Activated T-cell treated with anti-CD3 and anti-CD28 coated beads, Interleukin-2, amount 50 U/mL, for 24 hours (primary cell): ENCODE measurements at places on chromosomes 1 and 21.

GRCh38 chr1:154546264-154547063 is 12.0 kb downstream of the UBE2Q1 start:
- peak; percentile 68 for DNase-seq

DNA sequence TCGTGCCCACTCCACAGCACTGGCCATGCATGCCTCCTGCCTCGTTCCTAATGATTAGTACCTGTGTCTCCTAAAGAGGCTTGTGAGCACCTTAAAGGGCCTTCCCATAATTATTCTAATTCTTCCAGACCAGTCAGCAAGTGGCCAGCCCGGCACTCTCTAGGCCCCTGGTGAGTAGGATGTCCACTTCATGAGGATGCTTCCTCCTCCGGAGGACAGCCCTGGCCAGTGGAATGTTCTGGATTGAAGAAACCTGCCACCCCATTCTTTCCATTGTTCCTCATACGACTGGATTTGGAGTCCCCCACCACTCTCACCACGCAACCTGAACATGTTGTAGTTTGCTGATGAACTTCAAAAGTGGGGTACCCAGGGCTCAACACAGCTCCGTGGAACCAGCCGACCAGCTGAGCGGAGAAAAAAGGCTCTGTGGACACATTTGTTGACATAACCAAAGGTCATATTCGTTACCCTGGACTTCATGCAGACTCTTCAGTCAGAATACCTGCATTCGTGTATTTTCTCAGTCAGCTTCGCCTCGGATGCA is 46.7 kb upstream of the LBR start:
- DNase-seq = peak; percentile 31

DNA sequence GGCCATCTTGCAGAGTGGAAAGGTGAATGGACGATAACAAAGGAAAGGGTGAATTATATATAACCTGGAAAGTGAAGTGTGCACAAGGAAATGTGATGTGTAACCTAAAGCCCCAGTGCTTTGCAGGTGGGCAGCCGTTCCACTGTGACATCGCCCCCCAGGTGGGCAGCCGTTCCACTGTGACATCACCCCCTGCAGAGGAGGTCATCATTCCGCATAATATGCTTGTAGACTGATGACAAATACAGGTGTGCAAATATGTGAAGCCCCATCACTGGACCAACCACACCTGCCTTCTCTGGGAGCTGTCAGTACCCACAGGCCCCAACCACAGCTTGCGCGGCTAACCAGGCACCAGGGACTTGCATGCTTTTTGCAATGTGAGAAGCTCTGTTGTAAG is 4.7 kb upstream of the ZNF496 start:
- DNase-seq = no peak

DNA sequence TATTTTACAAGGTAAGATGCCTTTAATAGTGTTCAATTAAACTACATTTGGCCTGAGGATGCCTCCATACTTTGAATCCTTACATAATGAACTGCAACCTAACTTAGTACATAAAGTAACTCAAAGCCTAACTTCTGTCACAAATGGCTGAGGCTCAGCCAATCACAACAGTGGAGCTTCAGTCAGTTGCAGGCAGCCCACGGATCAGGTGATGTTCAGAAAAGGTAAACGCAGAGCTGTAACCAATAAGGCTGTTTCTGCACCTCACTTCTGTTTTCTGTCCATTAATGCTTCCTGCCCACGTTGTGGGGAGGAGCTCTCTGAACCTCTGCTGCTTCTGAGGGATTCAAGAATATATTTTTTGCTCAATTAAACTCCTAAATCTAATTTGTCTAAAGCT is 94.8 kb upstream of the KIAA0040 start:
- no peak for DNase-seq

DNA sequence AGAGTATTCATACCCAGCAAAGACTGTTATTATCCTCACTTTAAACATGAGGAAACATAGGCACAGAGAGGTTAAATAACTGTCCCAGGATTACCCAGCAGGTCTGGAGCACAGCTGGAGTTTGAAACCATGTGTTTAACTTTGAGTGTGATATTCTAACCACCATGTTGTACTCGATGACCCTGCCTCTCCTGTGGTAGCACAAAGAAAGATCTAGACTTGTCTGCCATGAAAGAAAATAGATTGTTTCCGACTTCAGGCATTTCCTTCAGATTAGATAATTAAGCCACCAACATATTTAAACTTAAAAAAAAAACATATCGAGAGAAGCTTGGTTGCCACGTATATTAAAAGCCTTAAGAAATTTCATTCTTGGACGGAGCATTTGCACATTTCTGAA is 104.6 kb upstream of the RUNX1 start:
- DNase-seq = no peak

GRCh38 chr1:175075572-175076568 is 8.2 kb downstream of the TNN start:
- no peak for DNase-seq

DNA sequence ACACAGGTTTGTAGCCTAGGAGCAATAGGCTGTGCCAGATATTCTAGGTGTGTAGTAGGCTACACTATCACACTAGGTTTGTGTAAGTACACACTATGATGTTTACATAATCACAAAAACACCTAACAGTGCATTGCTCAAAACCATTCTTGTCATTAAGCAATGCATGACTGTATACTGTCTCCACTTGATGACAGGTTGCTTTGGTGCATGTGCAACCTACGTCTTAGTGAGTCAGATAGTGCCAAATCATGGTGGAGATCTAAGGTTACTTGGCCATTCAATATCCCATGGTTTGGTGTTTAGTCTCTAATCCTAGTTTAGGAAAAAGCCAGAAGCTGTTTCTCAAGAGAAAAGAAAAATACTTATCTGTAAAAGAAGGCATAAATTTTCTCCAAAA is 181.1 kb downstream of the KCNK2 start:
- no peak for DNase-seq

DNA sequence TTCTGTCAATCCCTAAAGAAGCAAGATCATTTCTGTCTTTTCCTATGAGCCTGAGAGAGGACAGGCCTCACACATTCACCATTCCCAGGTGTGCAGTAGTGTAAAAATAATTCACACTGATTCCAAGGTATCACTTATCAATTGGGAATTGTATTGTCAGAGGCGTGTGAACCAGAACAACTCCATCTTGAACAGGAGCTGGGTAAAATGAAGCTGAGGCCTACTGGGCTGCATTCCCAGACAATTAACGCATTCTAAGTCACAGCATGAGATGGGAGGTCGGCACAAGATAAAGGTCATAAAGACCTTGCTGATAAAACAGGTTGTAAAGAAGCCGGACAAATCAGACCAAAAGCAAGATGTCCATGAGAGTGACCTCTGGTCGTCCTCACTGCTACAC is 239.2 kb downstream of the SMYD3 start:
- DNase-seq = no peak

DNA sequence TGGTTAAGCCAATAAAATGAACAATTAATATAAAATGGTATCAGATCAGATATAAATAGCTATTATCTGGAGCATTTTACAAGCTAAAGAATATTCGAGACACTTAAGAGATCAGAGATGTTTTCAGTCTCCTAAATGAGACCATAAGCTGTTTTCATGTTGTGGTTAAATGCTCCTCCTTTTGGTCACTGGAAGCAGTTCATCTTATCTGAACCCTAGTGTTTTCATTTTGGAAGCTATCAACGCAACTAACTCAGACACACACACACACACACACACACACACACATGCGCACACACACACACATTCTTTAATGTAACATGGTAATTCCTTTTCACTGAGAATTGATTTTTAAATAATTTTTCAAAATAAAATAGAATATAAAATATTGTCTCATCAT is 10.0 kb upstream of the LRRC8C start:
- DNase-seq = no peak

DNA sequence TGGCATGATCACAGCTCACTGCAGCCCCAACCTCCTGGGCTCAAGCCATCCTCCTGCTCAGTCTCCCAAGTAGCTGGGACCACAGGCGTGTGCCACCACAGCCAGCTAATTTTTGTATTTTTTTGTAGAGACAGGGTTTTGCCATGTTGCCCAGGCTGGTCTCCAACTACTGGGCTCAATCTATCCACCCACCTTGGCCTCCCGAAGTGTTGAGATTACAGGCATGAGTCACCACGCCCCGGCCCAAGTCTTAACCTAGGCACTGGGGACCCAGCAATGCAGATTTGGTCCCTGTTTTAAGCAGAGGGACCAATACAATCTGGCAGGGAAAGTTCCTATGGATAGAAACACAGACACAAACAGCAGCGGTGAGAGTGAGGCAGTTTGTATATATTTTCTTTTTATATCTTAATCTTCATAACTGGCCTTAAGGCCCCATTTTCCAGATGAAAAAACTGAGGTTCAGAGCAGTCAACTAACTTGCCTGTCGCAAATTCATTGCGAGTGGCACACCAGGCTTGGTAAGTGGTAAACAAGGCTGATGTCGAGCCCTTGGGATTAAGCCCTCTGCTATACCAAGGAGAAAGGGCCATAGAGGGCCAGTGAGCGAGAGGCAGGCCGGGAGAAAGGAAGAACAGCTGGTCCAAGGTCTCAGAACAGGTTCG is 77.8 kb upstream of the TINAGL1 start:
- no peak for DNase-seq

DNA sequence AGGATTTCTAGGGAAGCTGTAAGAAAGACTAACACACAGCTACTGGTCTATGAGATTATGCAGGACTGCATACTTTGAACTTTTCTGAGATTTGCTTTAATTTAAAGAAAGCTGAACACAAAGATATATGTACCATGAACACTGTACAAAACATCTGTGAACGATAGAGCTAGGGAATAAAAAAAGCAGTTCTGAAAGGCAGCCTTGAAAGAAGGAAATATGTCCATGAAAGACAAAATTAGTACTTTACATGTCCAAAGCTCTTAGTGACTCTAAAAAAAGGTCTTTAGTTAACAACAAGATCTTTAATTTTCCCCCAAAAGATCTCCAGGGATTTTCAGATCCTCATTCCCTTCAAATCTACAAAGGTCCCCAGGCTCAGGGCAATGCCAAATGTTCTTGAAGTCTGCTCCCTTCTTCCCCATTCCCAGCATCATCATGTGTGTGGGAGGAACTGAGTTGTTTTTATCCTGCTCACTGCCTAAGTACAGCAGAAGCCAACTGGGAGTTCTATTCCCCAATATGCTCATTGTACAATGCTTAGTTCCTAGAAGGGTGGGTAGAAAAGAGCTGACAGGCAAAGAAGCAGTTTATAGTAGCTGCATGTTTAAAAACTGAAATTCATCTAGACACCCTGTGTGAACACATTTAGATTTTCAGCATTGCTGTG is 60.1 kb upstream of the PTCH2 start:
- no peak for DNase-seq

DNA sequence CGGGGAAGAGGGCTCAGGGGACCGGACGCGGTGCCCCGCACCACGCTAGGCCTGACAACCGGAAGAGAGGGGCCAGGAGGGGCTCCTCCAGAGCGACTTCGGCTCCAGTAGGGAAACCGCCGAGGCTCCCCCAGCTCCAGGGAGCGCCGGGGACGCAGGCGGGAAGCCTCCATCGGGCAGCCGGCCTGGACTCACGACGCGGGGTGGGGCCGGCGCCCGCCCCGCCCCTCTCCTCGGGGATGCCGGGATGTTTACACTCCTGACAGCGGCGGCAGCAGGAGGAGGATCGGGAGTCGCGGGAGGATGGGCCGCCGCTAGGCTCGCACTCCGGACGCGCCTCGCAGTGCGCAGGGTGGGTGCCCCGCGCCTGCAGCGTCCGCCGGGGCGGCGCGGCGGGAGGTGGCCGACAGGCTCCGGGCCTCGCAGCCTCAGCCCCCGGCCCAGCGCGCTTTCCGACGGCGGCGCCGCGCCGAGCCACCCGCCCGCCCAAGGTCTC is at the start of gene NEK7:
Gene NEK7, plus strand, starts transcription at position 254 of the 496 bp plus-strand sequence. CDS start 75,583 bp downstream, outside the sequence.
- DNase-seq = peak; percentile 85

GRCh38 chr1:100718581-100718980 is 961 bp upstream of the VCAM1 start:
- DNase-seq = no peak

DNA sequence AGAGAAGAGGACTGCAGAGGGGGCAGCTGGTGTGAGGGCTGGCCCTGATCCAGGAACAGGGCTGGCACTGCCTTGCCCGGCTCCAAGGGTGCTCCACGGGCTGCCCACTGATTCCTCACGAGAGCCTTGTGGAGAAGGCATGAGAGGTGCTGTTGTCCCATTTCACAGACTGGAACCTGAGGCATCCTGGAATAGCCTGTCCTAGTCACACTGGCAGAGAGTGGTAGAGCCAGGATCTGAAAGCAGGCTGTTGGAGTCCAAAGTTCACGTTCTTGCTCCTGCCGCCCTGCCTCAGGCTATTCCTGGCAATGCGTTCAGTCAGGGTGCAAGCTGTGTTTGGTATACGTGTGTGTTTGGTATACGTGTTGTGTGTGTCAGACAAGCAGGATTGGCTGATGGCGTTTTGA is 1.8 kb downstream of the RER1 start:
- no peak for DNase-seq

DNA sequence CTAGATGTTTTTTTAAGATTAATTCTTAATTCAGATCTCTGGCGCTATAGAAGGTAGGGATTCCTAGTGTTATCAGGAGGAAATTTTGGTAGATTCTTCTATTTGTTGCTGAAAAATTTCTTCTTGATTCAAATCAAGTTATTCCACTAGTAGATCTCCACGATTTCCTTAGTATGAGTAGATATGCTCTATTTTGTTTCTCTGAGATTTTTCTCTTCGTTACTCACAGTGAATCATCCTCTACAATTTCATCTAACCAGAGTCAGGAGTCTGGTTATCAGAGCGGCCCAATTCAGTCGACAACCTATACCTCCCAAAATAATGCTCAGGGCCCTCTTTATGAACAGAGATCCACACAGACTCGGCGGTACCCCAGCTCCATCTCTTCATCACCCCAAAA is 18.8 kb upstream of the HAX1 start:
- no peak for DNase-seq

DNA sequence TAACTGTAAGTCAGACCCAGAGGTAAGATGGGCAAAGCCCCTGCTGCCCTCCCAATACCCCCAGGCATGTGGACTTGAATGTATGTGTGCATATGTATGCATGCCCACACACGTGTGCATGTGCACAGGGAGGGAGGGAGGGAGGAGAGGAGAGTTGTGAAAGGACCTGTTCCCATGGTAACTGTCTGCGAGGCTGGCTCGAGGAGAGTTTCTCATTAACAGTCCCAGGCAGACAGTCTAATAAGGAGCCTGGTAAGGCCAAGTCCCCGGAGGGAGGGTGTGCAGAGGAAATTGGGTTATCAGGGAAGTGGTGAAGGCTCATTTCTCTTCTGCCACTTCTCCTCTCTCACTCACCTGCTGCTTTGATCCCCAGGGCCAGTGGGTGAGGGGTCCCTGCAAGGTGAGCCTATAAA is 74.9 kb downstream of the NFASC start:
- no peak for DNase-seq

GRCh38 chr1:152880316-152880715 is 2.2 kb downstream of the SMCP start:
- no peak for DNase-seq
